ENCODE measurements at places on chromosomes 3 and 15. TPM values are rescaled to one million over a fixed set of nuclear protein-coding genes. Genes with fewer than 3 reads are reported as not detected.

The NOX5 gene
- polyA plus RNA-seq, result 7.9 TPM

- DNase-seq, result no peak
- no peak overlapping the region for H3K27ac ChIP-seq
- no peak overlapping the region for H3K4me3 ChIP-seq
- no peaks in the 10 kb centered on the region for H3K27me3 ChIP-seq
- no peaks in the 10 kb centered on the region for H3K36me3 ChIP-seq
Measured at GRCh38 chr3:31762888-31763351, 218.1 kb downstream of the OSBPL10 start.

GRCh38 chr15:82064824-82065223, 19.0 kb upstream of the MEX3B start:
- H3K36me3 ChIP-seq, result no peaks in the 10 kb centered on the region
- DNase-seq, result no peak
- H3K27ac ChIP-seq, result no peak overlapping the region
- no peak overlapping the region for H3K4me3 ChIP-seq
- no peaks in the 10 kb centered on the region for H3K4me1 ChIP-seq
- no peaks in the 10 kb centered on the region for H3K27me3 ChIP-seq

DNA sequence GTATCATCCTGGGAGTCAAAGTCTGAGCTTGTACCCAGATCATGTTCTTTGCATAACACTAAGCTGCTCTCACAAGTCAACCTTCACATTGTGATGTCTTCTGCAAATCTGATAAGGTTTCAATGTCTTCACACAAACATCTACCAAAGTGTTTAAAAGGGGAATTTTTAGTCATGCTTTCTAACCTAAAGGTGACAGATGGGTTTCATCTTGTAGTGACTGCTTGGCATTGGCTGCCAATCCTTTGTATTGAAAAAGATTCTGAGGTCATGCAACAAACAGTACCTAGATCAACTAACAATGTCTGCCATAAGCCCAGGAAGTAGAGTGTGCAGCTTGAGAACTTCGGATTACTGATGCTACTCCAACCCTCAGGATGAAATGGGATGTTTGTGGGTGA, 43.6 kb upstream of the DIPK2A start:
- H3K27me3 ChIP-seq, result no peaks in the 10 kb centered on the region
- no peak overlapping the region for H3K27ac ChIP-seq
- H3K36me3 ChIP-seq, result no peaks in the 10 kb centered on the region
- no peak for DNase-seq

GRCh38 chr15:52448011-52448890, 80.4 kb downstream of the MYO5A start:
- no peaks in the 10 kb centered on the region for H3K4me1 ChIP-seq
- H3K36me3 ChIP-seq, result no peaks in the 10 kb centered on the region
- no peak overlapping the region for H3K27ac ChIP-seq
- H3K27me3 ChIP-seq, result no peaks in the 10 kb centered on the region

DNA sequence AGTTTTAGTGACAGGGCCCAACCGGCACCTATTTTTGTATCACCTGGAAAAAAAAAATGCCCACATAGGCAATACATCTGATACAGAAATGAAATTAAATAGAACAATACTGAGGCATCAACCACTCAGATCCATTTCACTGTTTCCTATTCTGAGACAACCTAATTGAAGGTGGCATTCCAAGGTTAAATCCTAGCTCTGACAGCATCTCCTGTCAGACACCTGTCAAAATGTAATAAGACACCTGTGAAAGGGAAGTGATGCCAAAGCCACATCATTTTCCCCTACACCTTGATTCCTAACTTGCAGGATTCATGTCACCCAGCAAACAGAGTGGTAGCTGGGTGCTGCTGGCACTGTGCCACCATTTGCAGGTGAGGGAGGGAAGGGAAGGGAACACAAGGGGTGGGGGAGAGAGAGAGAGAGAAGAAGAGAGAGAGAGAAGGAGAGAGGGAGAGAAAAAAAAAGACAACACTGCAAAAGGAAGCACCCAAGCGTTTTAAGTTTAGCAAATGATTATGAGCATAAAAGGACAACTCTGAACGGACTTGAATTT, 1044.6 kb upstream of the CFAP20DC start:
- no peak overlapping the region for H3K4me3 ChIP-seq
- H3K36me3 ChIP-seq, result no peaks in the 10 kb centered on the region
- H3K4me1 ChIP-seq, result no peaks in the 10 kb centered on the region
- no peak overlapping the region for H3K27ac ChIP-seq
- H3K27me3 ChIP-seq, result no peaks in the 10 kb centered on the region
- DNase-seq, result no peak

DNA sequence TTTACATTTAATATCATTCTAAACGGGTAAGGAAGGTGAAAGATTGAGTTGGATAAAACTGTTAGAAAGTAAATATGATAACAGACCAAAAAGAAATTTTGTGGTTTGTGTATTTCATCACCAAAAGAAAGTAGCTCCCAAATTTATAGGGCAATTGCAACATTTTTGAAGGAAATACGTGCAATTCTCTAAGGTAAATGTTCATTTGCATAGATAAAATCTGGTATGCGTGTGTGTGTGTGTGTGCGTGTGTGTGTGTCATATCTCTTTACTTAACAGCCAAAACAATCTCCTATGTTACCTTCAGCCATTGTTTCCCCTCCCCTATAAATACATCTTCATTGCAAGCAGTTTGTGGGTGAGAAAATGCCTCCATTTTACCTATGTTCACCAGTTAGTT, 208.4 kb downstream of the TNIK start:
- no peak overlapping the region for H3K27ac ChIP-seq
- no peaks in the 10 kb centered on the region for H3K4me1 ChIP-seq
- H3K4me3 ChIP-seq, result no peak overlapping the region
- no peaks in the 10 kb centered on the region for H3K36me3 ChIP-seq
- no peaks in the 10 kb centered on the region for H3K27me3 ChIP-seq
- no peak for DNase-seq

- H3K36me3 ChIP-seq, result no peaks in the 10 kb centered on the region
- no peak overlapping the region for H3K4me3 ChIP-seq
- no peaks in the 10 kb centered on the region for H3K27me3 ChIP-seq
- H3K27ac ChIP-seq, result no peak overlapping the region
- no peak for DNase-seq
- H3K4me1 ChIP-seq, result no peaks in the 10 kb centered on the region
Measured at GRCh38 chr3:101861789-101862415, 12.6 kb downstream of the NFKBIZ start.

The FSD2 gene
- polyA plus RNA-seq, result 0.95 TPM

- no peaks in the 10 kb centered on the region for H3K27me3 ChIP-seq
- H3K36me3 ChIP-seq, result no peaks in the 10 kb centered on the region
- DNase-seq, result no peak
- H3K4me1 ChIP-seq, result no peaks in the 10 kb centered on the region
- no peak overlapping the region for H3K4me3 ChIP-seq
Measured at GRCh38 chr3:118688396-118688884, 346.2 kb downstream of the IGSF11 start.

DNA sequence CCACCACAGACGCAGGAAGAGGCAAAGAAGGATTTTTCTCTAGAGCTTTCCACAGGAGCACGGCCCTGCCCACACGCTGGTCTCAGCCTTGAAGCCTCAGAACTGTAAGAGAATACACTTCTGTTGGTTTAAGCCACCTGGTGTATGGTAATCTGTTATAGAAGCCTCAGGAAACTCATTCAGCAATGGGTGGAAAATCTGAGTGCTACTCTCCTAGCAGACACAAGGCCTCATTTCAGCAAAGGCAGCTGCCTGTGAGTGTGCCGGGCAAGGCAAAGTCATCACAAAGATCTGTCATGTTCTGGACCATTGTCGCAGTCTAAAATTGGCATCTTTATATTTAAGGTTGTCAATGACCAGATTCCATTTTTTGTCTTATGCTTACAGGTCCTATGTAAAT, 31.0 kb downstream of the ATP10A start:
- DNase-seq, result no peak
- H3K36me3 ChIP-seq, result no peaks in the 10 kb centered on the region
- H3K4me3 ChIP-seq, result no peak overlapping the region
- no peaks in the 10 kb centered on the region for H3K4me1 ChIP-seq

- no peak overlapping the region for H3K27ac ChIP-seq
- H3K4me1 ChIP-seq, result peaks cover 7% of the 10 kb centered on the region
- H3K4me3 ChIP-seq, result no peak overlapping the region
- no peaks in the 10 kb centered on the region for H3K36me3 ChIP-seq
- DNase-seq, result no peak
Measured at GRCh38 chr3:122392868-122393844, 9.2 kb downstream of the FAM162A start.

DNA sequence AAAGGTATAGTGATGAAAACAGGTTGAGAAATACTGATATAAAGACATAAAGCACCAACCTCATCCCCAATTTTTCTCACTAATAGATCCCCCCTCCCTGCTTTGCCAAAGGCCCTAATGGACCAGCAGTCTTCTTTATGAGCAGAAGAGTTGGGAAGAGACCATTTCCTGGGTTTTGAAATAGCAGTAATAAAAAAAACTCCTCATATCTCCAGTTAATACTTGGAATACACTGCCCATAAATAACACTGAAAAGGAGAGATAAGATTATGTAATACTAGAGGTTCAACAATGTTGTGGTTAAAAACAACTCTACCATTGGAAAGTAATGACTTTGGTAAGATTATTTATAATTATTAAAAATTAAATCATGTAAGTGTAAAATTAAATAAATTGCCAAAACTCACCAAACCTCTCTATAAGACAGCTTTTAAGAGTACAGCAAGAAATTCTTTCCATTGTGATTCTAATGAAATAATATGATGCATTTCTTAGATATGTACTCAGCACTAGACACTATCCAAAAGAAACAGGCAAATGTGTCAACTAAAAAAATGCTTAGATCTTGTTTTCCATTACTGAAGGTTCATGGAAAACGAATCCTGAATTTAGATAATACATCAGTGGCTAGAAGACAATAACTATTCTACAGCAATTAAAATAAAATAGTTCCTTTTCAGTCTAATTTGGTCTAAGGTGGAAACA, 88.2 kb downstream of the FAIM start:
- DNase-seq, result no peak
- no peaks in the 10 kb centered on the region for H3K4me1 ChIP-seq
- H3K4me3 ChIP-seq, result no peak overlapping the region
- no peaks in the 10 kb centered on the region for H3K27me3 ChIP-seq

GRCh38 chr15:41688671-41689070, 28.5 kb downstream of the MGA start:
- H3K4me3 ChIP-seq, result no peak overlapping the region
- H3K36me3 ChIP-seq, result no peaks in the 10 kb centered on the region
- H3K27ac ChIP-seq, result no peak overlapping the region
- DNase-seq, result no peak
- H3K27me3 ChIP-seq, result no peaks in the 10 kb centered on the region
- peaks cover 11% of the 10 kb centered on the region for H3K4me1 ChIP-seq

- no peak overlapping the region for H3K27ac ChIP-seq
- H3K36me3 ChIP-seq, result no peaks in the 10 kb centered on the region
- H3K27me3 ChIP-seq, result no peaks in the 10 kb centered on the region
- no peak for DNase-seq
Measured at GRCh38 chr3:43503067-43503728, 118.6 kb downstream of the ANO10 start.

DNA sequence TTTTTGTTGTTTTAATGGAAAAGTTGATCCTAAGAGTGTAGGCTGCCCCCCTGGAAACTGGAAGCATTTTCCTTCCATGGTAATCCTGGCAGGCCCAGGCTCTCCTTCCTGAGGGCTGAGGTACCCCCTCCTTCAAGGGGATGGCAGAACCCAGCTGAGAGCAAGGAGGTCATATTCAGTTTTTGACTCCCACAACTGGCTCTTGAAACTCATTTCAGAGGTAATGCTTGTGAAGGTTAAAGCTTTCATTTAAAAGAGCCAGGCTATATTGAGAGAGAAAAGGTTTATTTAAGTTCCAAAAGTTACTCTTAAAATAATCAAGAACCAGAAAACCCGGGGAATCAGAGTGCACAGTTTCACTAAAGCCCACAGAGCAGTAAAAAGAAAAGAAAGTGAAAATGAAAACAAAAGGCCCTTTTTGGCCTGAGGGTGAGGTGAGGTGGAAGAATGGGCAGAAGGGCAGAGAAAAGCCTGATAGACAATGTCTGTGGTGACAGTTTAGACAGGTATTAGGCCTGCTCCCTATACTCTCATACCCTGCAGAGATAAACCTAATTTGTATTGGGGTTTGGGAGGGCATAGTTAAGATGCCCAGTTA, 47.0 kb upstream of the RBP1 start:
- H3K27ac ChIP-seq, result no peak overlapping the region
- H3K4me3 ChIP-seq, result no peak overlapping the region
- no peaks in the 10 kb centered on the region for H3K27me3 ChIP-seq
- H3K36me3 ChIP-seq, result no peaks in the 10 kb centered on the region
- DNase-seq, result no peak
- H3K4me1 ChIP-seq, result no peaks in the 10 kb centered on the region

The CX3CR1 gene
- polyA plus RNA-seq, result 3.5 TPM

The ASB14 gene
- polyA plus RNA-seq, result not detected

DNA sequence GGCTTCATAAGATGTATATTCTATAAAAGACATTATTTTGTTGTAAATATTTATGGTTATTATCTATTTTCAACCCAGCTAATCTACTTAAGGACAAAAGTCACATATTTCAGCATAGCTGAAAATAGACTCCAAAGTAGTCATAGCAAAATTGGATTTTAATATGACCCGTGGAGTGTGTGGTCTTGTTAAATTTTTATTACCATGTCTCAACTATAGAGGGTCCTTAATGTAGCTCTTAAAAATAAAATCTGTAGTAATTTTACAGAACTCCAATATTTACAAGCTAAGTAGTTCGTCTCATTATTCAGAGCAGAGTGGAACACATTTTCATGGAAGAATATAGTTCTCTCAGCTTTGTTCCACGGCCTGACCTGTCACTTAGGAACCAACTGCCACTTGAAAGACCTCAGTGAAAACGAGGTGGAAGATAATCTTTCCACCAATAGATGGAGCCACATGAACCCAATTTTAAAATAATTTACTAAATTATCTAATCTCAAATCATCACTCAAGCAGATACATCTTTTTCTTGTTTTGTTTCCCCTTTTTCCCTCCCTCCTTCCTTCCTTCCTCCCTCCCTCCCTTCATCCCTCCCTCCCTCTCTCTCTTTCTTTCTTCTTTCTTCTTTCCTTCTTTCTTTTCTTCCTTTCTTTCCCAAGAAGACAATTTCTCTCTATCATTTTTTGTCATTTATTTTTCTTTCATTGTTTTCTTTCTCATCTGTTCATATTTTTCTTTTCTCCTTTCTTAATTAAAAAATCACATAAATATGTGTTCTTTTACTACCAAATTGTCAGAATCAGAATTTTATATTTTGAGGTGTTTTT, 97.2 kb downstream of the CLDN1 start:
- H3K27ac ChIP-seq, result no peak overlapping the region
- no peak overlapping the region for H3K4me3 ChIP-seq
- H3K36me3 ChIP-seq, result no peaks in the 10 kb centered on the region
- no peak for DNase-seq
- no peaks in the 10 kb centered on the region for H3K27me3 ChIP-seq

DNA sequence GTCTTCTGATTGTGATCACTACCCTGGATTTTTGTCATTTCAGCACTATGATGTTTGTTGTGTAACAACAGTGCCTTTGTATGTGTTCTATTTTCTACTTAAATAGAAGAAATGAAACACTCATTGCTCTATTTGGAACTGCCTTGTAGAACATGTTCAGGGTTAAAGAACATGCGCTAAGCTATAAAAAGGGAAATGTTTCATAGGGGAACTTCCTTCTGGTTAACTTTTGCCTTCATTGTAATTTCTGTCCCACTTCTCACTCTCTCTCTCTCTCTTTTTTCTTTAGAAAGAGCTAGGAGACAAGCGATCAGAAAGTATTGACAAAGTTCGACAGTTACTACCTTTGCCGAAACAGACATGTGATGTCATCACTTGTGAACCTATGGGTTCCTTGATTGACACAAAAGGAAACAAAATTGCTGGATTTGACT, at the start of gene P2RY12:
P2RY12 (minus strand) TSS at position 13 of the 434 bp plus-strand sequence. CDS start 45,908 bp downstream, outside the sequence.
- no peak within 1 kb of the TSS for H3K27ac ChIP-seq
- no peaks in the 10 kb centered on the region for H3K36me3 ChIP-seq
- no peak within 1 kb of the TSS for H3K4me3 ChIP-seq
- H3K4me1 ChIP-seq, result peaks cover 7% of the 10 kb centered on the region
